ENCODE measurements at places on chromosomes 1 and 21.

DNA sequence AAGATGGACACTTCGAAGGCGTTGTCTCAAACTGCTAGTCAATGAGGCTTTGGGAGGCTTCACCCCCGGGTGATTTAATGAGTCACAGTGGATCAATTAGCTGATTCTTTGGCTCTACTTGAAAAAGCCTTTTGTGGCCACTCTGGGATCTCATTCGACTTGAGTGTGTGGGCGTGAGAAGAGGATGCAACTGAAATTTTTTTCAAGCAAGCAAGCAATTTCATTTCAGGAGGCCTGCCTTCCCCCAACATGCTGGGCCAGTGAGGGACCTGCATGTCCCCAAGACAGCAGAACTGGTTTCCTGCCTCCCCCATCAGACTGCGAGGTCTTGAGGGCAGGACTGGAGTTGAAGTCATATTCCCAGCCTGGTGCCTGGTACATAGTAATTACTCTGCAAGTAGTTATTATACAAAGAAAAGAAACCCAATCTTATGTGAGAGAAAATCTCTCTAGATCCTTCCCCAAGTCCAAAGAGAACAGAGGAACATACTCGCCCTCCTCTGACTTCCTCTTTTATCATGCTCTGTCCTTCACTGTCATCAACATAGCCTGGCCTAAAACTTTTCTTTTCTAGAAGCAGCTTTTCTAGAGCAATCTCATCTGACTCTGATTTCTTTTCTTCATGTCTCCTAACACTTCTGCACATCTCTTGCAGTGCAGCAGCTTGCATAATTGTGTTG lies 22.7 kb downstream of the SYT6 start:
- peak; percentile 20 for DNase-seq

DNA sequence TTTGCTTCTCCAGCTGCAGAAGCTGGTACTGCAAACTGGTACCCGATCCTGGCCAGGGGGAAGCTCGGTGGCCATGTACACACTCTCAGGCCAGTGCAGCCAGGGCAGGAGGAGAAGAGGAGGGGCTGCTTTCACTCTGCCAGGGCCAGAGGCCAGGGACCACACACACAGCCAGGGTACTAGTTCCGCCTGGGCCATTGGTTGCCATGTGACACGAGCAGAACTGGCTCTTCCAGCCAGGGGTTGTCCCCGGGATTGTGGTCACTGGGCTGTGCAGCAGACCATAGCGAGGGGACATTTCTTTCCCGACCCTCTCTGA lies 3.7 kb upstream of the SHISAL2A start:
- peak; percentile 76 for DNase-seq

- no peak for DNase-seq
Measured at GRCh38 chr1:166906647-166907046, 30.6 kb upstream of the TADA1 start.

GRCh38 chr1:204578867-204579664 lies 62.9 kb downstream of the MDM4 start:
- no peak for DNase-seq

GRCh38 chr1:47483651-47484050 lies 45.8 kb downstream of the FOXD2 start:
- DNase-seq = no peak

- DNase-seq = no peak
Measured at GRCh38 chr1:183175631-183176030, 10.4 kb upstream of the LAMC2 start.

DNA sequence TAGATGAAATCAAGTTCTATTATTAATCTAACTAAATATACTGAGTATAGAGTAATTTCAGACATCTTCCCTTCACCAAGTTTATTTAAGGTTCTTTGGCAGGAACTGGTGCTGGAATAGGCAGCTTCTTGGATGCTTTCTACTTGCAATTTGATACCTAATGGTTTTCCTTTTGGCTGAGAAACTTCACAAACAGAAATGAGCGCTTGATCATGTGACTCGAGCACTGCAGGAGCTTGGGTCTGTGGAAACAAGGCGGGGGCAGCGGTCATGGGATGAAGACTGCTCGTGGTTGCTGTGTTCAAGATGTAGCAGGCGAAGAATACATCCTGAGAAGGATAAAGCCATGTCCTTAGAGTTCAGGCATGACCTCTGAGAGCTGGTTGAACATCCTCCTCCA lies 136.8 kb downstream of the PTPRC start:
- DNase-seq = no peak

DNA sequence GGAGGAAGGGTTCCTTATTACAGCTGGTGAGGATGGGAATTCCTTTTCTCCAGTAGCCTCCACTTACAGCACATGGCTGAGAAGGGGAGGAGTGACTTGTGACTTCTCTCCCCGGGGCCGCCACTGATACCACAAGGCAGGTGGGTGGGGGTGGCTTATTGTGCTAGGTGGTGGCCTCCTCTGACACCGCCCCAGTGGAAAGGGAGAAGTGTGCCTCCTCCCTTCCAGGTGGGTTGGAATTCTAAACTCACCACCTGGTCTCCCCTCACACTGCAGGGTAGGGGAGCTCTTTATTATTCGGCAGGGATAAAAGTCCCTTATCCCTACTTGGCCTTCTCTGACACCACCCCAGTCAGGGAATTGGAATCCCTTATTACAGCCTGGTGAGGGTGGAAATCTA lies 89.5 kb downstream of the CCDC30 start:
- no peak for DNase-seq

- DNase-seq = no peak
Measured at GRCh38 chr1:183551924-183552323, 38.3 kb downstream of the NCF2 start.

DNA sequence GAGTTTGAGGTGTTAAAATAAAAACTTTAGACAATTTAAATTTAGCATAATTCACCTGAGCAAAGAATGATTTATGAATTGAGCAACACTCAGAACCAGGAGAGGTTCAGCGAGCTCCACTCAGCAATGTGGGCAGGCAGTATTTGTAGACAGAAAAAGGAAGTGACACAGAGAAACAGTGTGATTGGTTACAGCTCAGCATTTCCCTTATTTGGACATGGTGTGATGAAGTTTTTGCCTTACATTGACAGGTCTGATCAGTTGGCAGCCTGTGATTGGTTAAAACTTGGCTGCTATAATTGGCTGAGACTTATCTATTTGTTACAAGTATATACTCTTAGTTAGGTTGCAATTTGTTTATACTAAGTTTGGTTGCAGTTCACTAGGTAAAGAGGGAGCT lies 621.2 kb upstream of the PRMT6 start:
- DNase-seq = no peak

DNA sequence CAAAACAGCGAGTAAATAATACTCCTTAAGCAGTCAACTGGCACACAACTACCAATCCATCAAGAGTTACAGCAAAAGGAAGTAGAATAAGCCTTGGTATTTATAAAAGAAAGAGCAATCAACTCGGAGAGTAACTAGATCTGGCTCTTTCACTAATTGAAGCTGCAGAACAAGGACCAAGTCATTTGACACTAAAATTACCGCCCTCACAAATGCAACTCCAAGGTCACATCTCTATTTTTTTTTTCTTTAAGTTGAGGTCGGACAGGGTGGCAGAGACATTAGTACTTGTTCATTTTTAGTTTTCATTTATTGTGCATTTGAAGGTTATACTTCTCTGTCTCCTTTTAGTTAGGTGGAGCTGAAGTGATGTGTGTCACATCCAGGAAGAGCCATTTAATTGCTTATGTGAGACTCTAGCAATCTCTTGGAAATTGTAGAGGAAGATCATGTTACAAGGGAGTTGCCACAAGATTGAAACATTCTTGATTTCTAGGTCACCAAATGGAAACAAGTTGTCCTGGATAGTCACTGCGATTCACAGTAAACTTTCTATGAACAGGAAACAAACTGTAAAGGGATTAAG lies 138.1 kb upstream of the ADAMTS5 start:
- no peak for DNase-seq

DNA sequence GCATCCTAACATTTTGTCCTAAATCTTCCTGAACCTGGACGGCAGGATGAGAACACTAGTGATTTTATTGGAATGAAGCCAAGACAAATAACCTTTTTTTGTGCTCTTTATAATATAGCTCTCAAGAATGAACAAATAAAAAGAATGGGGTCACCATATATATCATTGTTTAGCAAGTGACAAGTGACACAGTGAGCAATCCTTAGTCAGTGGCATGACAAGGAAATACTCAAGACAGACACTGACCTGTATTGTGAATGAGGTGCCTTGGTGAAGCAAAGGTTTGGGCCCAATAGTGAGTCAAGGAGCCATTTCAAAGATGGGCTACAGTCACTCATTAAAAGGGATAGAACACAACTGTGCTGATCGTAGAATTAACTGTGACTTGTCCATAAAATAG lies 35.7 kb downstream of the PTGFR start:
- no peak for DNase-seq

GRCh38 chr1:174794861-174795260 lies 204.9 kb upstream of the CACYBP start:
- DNase-seq = no peak

DNA sequence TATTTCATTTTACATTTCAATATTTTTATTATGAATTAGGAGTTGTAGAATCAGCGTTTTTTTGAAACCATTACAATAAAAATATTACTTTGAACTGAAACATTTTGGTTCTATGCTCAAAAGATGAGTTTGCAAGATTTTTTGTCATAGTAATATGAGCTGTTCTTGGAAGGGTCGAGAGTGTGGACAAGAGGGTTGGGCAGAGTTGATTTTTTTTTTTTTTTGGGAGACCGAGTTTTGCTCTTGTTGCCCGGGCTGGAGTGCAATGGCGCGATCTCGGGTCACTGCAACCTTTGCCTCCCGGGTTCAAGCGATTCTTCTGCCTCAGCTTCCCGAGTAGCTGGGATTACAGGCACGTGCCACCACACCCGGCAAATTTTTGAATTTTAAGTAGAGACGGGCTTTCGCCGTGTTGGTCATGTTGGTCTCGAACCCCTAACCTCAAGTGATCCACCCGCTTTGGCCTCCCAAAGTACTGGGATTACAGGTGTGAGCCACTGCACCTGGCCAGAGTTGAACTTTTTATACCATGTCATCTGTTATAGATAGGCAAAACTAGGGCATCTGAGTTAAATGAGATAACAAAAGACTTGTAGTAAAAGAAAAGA lies 3.3 kb downstream of the CACYBP start:
- no peak for DNase-seq

DNA sequence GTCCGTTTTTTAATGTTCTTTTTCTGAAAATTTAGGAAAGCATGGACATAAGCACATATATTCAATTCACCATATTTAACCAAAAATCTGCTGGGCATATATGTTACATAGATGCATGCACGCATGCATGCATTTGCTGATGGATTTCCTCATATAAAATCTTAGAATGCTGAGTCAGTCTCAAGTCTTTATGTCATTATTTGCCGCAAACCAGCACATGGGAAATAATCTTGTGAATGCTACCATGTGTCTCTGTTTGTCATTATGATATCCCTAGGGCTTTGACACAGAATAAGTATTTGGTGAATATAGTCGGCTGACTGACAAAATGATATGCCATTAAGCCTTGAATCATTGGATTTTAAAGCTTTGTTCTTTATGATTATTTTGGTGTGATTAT lies 776.5 kb downstream of the KCNT2 start:
- DNase-seq = no peak

DNA sequence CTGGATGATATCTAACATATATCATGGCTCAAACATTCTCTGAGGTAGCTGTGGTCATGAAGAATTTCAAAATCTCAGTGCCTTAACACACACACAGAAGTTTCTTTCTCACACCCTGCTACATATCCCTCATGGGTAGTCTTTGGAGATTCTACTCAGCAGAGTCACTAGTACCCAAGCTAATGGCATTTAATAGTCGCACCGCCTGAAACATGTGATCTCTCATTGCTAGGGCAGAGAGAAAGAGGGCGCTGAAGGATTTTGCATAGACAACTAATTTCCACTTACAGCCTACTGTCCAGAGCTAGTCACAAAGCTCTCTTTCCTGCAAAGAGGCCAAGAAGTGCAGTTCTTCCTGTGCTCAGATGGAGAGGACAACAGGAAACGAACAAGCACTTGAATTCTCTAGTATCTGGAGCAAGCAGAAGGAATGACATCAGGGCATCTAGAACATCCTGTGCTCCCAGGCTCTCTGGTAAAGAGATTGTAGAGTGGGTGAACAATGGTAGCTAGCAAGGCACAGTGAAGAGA lies 183.4 kb upstream of the PTBP2 start:
- no peak for DNase-seq

GRCh38 chr1:208240662-208241355 lies 3.4 kb downstream of the PLXNA2 start:
- no peak for DNase-seq

- DNase-seq = no peak
Measured at GRCh38 chr1:209845408-209845725, 17.6 kb downstream of the UTP25 start.

GRCh38 chr21:38380481-38381137 lies 117.7 kb downstream of the ERG start:
- DNase-seq = no peak

GRCh38 chr1:222189218-222189617 lies 358.7 kb downstream of the HHIPL2 start:
- no peak for DNase-seq

GRCh38 chr1:211549092-211549711 lies 29.8 kb downstream of the SLC30A1 start:
- DNase-seq = no peak

- DNase-seq = no peak
Measured at GRCh38 chr1:156862997-156863599, 2.4 kb downstream of the NTRK1 start.

DNA sequence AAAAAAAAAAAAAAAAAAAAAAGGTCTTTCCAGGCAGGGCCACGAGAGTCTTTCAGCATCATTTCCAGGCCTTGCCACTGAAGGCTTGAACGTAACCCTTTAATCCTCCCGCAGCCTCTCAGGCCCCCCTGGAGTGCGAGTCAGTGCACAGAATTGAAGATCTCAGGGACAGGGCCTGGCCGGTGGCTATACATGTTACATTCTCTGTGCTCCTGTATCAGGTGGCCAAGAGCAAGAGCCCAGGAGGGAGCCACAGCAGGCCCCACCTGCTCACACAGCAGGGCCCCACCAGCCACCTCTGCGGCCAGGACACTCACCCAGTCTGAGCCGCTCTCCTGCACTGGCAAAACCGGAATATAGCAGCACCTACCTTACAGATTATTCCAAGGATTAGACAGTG lies 34.1 kb upstream of the SLC25A33 start:
- DNase-seq = no peak

GRCh38 chr21:45444385-45444784 lies 39.4 kb downstream of the COL18A1 start:
- no peak for DNase-seq

DNA sequence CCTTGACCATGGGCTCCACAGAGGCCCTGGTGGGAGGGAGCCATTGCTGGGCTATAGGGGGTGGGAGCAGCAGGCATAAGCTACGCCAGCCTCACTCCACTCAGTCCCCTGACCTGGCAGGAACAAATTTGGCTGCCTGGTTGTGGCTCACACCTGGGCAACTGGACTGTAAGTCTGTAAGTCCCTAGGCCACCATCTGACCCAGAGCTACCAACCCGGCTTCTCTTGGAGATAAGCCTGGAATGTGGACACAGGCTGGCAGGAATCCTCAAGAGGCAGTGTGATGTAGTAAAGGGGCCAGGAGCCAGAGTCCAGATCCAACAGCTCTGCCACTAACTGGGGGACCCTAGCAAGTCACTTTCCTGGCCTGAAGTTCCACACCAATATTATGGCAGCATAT lies 11.4 kb downstream of the NCF2 start:
- DNase-seq = no peak

GRCh38 chr1:157249326-157249725 lies 111.1 kb upstream of the ETV3 start:
- no peak for DNase-seq

All from neuronal stem cell (in vitro differentiated cells).